ENCODE measurements at places on chromosomes 6 and 20. TPM values are rescaled to one million over a fixed set of nuclear protein-coding genes. Genes with fewer than 3 reads are reported as not detected.

GRCh38 chr6:170253226-170253909, 37.5 kb downstream of the DLL1 start:
- no peaks in the 10 kb centered on the region for H3K4me1 ChIP-seq
- no peak for DNase-seq
- H3K27me3 ChIP-seq, result no peaks in the 10 kb centered on the region
- no peak overlapping the region for H3K27ac ChIP-seq

DNA sequence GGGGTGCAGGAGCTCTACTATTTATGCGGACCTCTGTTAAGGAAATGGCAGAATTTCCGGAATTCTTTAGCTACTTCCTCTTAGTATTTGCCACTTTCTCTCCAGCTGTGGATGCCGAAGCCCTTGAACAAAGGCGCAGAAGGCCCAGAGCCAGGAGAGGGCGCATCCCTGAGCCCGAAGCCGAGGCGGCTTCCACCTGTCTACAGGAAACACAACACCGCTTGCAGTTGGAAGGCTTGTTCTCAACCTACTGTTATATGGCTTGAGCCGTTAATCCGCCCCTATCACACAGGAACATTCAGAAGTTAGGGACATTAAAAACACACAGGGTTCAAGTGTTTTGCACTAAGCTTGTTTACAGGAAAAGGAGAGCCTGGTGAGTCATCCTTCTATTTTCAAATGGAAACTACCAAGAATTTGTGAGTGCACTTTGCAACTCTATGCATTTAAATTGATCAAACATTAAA, 417.1 kb downstream of the BCKDHB start:
- H3K27me3 ChIP-seq, result no peaks in the 10 kb centered on the region
- no peaks in the 10 kb centered on the region for H3K36me3 ChIP-seq
- H3K27ac ChIP-seq, result no peak overlapping the region
- H3K4me3 ChIP-seq, result no peak overlapping the region

ECT2L gene
- not detected for total RNA-seq

RAET1E gene
- total RNA-seq, result not detected

GRCh38 chr6:144912474-144912873, 627.3 kb downstream of the UTRN start:
- no peak overlapping the region for H3K27ac ChIP-seq
- H3K4me1 ChIP-seq, result no peaks in the 10 kb centered on the region
- H3K27me3 ChIP-seq, result no peaks in the 10 kb centered on the region
- no peaks in the 10 kb centered on the region for H3K36me3 ChIP-seq
- DNase-seq, result peak; percentile 90
- no peak overlapping the region for H3K4me3 ChIP-seq

DNA sequence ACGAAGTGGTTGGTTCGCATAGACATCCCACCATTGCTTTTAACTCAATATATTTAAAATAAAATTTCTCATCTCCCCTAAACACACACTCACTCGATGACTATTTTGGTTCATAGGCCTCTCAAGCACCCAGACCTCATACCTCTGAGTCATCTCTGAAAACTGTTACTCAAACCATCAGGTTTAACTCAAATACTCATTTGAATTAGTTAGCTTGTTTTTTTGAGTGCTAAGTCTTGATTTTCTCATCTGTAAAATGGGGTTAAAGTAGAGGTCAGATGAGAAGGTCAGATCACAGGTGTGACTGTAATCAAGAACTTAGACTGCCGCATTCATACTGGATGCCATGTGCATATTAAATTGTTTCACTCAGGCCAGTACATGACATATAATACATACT, 243.9 kb upstream of the TENT5A start:
- H3K27me3 ChIP-seq, result no peaks in the 10 kb centered on the region
- H3K27ac ChIP-seq, result peak overlapping the region; percentile 94
- H3K4me3 ChIP-seq, result no peak overlapping the region
- DNase-seq, result peak; percentile 92
- H3K36me3 ChIP-seq, result no peaks in the 10 kb centered on the region
- peaks cover 39% of the 10 kb centered on the region for H3K4me1 ChIP-seq

DNA sequence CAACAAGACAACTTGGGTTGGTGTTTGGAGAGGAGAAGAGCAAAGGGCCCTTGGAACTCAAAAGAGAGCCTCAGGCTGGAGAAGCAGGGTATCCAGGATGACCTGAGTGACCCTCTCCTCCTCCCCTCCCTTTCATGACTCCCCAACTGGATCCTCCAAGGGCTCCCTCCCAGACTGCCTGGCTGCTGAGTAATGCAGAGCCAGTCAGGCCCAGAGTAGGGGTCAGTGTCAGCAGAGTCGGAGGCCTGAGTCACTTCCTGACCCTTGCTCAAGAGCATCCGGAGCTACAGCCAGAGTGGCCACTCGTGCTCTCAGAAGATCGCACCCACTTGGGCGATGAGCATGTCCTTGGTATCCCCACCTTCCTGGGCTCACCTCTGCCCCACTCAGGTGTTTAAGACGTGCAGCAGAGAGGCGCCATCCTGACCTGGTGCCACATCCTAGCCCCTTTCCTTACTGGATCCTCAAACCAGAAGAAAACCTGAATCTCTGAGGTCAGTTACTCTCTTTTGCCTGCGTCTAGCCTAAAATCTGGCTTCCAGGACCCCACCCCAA, 2.8 kb upstream of the MAPK13 start:
- H3K27me3 ChIP-seq, result no peaks in the 10 kb centered on the region
- H3K4me1 ChIP-seq, result peaks cover 20% of the 10 kb centered on the region
- no peak overlapping the region for H3K27ac ChIP-seq
- H3K36me3 ChIP-seq, result no peaks in the 10 kb centered on the region
- no peak overlapping the region for H3K4me3 ChIP-seq

All from astrocyte (in vitro differentiated cells and primary cell).